Thymus (tissue), 14 donors: ENCODE measurements at places on chromosomes 7 and 10. TPM values are rescaled to one million over a fixed set of nuclear protein-coding genes. Genes with fewer than 3 reads are reported as not detected.

The ZNF37A gene
- 7.0 TPM for polyA plus RNA-seq

The KDM7A gene
- polyA plus RNA-seq, result 6.3 TPM

The DNAH11 gene
- polyA plus RNA-seq, result 3.9 TPM

The MYO1G gene
- polyA plus RNA-seq, result 56.2 TPM

The OR2F1 gene
- polyA plus RNA-seq, result not detected

The AP1S1 gene
- 48.5 TPM for polyA plus RNA-seq

The SLC29A4 gene
- 0.62 TPM for polyA plus RNA-seq

The CEP55 gene
- 6.4 TPM for polyA plus RNA-seq

The CYP2W1 gene
- 0.48 TPM for polyA plus RNA-seq

The MBL2 gene
- 0.09 TPM for polyA plus RNA-seq

The BMPER gene
- polyA plus RNA-seq, result 4.5 TPM

The RTKN2 gene
- 6.2 TPM for polyA plus RNA-seq

The RADIL gene
- polyA plus RNA-seq, result 0.91 TPM

The TBX20 gene
- not detected for polyA plus RNA-seq

The ZNF316 gene
- 40.3 TPM for polyA plus RNA-seq

The PLEKHS1 gene
- 0.37 TPM for polyA plus RNA-seq

The CNPY1 gene
- 0.05 TPM for polyA plus RNA-seq

The NUTM2E gene
- 2.5 TPM for polyA plus RNA-seq

The LDB3 gene
- 2.9 TPM for polyA plus RNA-seq

The SLC26A5 gene
- 0.07 TPM for polyA plus RNA-seq

The CPEB3 gene
- 1.8 TPM for polyA plus RNA-seq

The RNF32 gene
- polyA plus RNA-seq, result 3.1 TPM

The TAS2R38 gene
- 0.05 TPM for polyA plus RNA-seq

The CAMK2B gene
- 3.1 TPM for polyA plus RNA-seq

The NKX1-2 gene
- polyA plus RNA-seq, result 0.05 TPM

The GLI3 gene
- polyA plus RNA-seq, result 3.1 TPM

The NPC1L1 gene
- polyA plus RNA-seq, result 0.14 TPM

The OR6V1 gene
- 0.02 TPM for polyA plus RNA-seq

The SNX10 gene
- polyA plus RNA-seq, result 15.9 TPM

The HECW1 gene
- 0.23 TPM for polyA plus RNA-seq

The NUTM2B gene
- 0.09 TPM for polyA plus RNA-seq

The ORC5 gene
- 13.4 TPM for polyA plus RNA-seq

The CDC123 gene
- 50.7 TPM for polyA plus RNA-seq
